Activated T-helper 1 cell treated with anti-CD3 and anti-CD28 coated beads, Interleukin-2, amount 50 U/mL, for 16 hours (primary cell): ENCODE measurements at places on chromosomes 6 and 20.
A peak's percentile ranks its signal among the peaks of the same experiment; 100 is the strongest.

DNA sequence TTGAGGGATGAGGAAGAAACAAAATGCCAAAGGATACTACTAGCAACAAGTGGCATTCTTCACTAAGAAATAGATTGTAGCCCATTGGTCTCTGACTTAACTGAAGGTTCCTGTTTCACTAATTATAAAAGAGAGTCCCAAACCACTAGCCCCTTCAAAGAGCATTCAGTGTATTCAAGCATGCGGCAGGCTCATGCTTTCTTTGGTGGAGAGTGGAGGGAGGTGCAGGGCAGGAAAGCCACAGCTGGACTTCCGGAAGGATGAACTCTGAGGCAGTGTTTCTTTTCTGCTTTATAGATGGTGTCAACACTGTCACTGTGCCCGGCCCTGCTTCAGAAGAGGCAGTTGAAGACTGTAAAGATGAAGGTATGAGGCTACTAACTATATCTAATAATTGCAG is 636.1 kb downstream of the KIF16B start:
- no peak for DNase-seq

- DNase-seq = no peak
Observed at GRCh38 chr6:111559188-111560097, 46.2 kb downstream of the TRAF3IP2 start.

GRCh38 chr6:163811317-163811716 is 396.8 kb downstream of the QKI start:
- DNase-seq = no peak

DNA sequence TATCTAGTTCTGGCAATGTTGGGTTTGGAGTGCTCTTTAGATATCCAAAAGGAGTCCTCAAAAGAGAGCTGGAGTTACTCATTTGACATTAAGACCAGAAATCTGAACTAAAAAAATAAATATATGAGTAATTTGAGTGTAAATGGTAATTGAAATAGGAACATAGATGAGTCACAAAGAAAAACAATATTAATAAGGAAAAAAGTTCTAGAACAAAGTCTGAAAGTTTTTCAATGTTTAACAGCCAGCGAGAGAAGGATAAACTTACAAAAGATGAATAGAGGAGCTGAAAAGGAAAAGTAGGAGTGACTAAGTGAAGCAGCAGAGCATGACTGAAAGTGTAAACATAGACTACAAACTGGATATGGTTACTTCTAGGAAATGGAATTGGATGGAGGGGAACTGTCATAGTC is 46.8 kb downstream of the EPM2A start:
- DNase-seq = no peak

GRCh38 chr6:150149146-150149545 is 6.3 kb downstream of the PPP1R14C start:
- no peak for DNase-seq

- no peak for DNase-seq
Observed at GRCh38 chr20:9839626-9840025, 750 bp upstream of the PAK5 start.

DNA sequence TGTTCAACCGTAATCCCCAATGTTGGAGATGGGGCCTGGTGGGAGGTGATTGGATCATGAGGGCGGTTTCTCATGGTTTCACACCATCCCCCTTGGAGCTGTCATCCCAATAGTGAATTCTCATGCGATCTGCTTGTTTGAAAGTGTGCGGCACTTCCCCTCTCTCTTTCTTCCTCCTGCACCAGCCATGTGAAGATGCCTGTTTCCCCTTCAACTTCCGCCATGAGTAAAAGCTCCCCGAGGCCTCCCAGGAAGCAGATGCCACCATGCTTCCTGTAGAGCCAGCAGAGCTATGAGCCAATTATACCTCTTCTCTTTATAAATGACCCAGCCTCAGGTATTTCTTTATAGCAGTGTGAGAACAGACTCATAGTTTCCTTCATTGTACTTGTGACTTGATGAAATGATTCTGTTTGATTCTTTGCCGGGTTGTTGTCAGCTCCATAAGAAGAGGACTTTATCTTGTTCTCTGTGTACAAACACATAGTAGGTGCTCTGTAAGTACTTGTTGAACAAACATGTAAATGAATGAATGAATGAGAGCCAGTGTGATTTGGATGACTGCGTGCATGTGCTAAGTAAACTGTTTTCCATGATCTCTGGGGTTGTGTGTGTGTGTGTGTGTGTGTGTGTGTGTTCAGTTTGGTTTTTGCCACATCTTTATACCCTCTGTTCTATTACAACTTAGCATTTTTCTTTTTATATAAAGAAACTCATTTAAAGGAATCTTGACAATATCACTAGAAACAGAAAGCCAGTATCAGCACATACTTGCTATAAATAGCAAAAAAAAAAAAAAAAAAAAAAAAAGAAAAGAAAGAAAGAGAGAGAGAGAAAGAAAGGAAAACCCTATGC is 22.5 kb upstream of the PTGIS start:
- no peak for DNase-seq

GRCh38 chr6:108294297-108294726 is 542 bp upstream of the AFG1L start:
- no peak for DNase-seq

- no peak for DNase-seq
Observed at GRCh38 chr6:1212919-1213318, 99.0 kb upstream of the FOXQ1 start.

DNA sequence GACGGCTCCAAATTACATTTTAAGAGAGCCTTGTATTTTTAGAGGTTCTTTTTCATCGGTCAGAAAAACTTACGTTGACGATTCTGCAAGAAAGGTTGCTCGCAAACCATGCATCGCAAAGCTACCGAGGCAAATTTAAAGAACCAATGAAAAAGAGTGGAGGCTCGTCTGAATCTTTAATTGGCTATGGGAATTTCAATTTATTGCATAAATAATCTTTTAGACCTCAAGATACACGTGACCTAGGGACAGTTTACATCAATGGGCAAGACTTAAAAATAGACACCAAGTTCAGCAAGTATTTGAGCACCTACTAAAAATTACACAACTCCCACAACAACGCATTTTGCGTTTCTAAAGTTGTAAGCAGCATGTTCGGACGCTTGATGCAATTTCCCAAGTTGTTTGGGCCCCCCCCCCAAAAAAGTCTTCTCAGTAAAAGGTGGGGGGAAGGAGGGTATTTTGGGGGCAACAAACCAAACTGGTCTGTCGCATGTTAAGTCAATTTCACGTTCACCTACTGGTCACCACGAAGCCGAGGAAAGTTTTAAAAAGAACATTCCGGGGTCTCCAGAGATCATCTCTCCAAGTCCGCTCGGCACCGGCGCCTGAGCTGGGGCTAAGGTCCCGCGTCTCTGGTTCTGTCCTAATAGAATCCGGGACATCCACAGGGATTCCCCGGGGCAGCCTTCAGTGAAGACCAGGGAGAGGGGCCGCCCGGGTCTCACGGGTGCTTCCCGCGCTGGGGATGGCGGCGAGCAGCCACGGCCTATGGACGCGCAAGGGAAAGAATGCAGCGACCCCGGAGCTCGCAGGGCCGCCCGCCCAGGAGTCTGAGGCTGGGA is 851 bp downstream of the SNX5 start:
- no peak for DNase-seq

GRCh38 chr20:46767127-46767761 is 57.8 kb downstream of the SLC2A10 start:
- DNase-seq = no peak

- no peak for DNase-seq
Observed at GRCh38 chr6:119313937-119314884, 35.4 kb downstream of the MAN1A1 start.

- DNase-seq = no peak
Observed at GRCh38 chr6:41692730-41693129, 42.7 kb downstream of the TFEB start.

GRCh38 chr6:135226537-135226936 is 45.4 kb downstream of the MYB start:
- DNase-seq = no peak

GRCh38 chr6:111411978-111412566 is 70.9 kb downstream of the REV3L start:
- DNase-seq = no peak

DNA sequence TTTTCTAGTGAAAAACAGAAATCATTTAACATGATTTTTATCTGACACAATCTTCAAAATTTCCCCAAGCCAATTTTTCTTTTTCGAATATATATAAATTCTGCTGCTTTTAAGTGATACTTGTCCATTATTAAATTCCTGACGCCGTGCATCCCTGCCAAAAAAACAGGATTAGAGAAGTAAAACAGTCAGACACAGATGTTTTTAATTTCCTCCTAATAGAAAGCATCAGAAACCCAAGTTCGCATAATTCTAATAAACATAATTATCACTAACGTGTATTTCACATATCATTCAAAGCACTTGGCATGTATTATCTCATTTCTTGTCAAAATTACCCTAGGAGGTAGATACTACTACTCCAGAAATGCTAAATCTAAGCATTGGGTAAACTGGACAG is 179.5 kb downstream of the ZFP64 start:
- DNase-seq = no peak

GRCh38 chr6:138278326-138278725 is 60.0 kb upstream of the PBOV1 start:
- DNase-seq = no peak

GRCh38 chr6:16420715-16421461 is 182.5 kb downstream of the GMPR start:
- DNase-seq = no peak

- DNase-seq = no peak
Observed at GRCh38 chr20:39849664-39850063, 839.4 kb downstream of the MAFB start.

- peak; percentile 7 for DNase-seq
Observed at GRCh38 chr6:89117211-89118108, at the start of gene SRSF12. Gene SRSF12, minus strand, starts transcription at chr6:89118071. Its CDS starts 184 bp downstream, at chr6:89117887.

DNA sequence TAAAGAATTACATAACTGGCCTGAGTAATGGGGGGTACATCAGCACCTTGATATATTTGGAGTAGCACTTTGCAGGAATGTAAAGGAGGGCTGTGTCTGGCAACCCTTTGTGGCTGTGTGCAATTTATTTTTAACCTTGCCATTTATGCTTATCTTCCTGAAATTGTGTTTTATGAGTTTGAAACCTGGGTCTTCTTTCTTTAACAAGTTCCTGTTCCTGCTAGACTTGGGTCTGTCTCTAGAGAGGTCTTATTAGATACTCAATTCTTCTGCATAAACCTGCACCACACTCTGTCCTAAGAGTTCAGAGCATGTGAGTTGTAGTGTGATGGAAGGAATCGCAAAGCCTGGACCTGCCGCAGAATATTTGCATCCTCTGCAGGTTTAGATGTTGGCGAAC is 181.0 kb downstream of the JARID2 start:
- DNase-seq = no peak

- no peak for DNase-seq
Observed at GRCh38 chr20:61799928-61800327, 265.8 kb downstream of the TAF4 start.

- DNase-seq = no peak
Observed at GRCh38 chr20:41425180-41425884, 58.7 kb upstream of the EMILIN3 start.

DNA sequence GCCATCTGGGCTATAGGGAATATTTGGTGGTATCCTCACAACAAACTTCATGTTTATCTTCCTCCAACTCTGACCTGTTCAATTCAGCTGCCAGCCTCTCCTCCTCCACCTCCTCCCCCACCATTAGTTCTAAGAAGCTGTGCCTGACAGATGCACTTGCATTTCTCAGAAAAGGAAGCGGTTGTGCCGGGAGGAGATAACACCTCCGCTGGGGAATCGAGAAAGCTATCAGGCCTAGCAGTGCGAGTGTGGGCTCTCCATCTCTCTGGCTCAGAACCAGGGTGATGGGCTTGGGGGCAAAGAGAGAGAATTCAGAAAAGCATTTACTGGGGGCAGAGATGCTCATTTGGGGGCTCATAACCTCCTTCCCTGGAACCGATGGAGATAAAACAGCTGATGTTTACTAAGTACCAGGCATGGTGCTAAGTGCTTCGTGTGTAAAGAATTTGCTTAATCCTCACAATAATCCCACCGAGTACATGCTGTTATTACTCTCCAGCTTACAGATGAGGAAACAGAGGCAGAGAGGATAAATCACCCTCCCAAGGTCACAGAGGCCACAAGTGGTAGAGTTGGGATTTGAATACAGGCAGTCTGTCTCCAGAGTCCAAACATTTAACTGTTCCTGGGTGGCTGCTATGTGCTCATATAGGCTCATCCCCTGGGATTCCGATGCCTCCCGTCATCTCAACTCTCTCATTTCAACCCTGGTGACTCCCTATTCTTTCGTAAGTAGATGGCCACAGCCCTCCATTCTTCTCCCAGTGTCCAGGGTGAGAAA is 38.3 kb downstream of the COX4I2 start:
- peak; percentile 9 for DNase-seq

DNA sequence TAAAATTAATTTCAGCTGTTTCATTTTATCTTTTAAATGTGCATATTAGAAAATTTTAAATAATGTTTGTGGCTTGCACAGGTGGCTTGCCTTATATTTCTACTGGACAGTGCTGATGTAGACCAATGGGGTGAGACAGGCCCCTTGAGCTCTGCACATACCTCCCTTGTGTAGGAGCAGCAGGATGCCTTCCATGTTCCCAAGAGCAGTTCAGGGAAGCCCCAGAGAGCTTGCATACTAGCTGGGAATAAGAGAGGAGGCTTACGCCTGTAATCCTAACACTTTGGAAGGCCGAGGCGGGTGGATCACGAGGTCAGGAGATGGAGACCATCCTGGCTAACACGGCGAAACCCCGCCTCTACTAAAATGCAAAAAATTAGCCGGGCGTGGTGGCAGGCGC is 61.4 kb downstream of the RFPL4B start:
- DNase-seq = no peak

DNA sequence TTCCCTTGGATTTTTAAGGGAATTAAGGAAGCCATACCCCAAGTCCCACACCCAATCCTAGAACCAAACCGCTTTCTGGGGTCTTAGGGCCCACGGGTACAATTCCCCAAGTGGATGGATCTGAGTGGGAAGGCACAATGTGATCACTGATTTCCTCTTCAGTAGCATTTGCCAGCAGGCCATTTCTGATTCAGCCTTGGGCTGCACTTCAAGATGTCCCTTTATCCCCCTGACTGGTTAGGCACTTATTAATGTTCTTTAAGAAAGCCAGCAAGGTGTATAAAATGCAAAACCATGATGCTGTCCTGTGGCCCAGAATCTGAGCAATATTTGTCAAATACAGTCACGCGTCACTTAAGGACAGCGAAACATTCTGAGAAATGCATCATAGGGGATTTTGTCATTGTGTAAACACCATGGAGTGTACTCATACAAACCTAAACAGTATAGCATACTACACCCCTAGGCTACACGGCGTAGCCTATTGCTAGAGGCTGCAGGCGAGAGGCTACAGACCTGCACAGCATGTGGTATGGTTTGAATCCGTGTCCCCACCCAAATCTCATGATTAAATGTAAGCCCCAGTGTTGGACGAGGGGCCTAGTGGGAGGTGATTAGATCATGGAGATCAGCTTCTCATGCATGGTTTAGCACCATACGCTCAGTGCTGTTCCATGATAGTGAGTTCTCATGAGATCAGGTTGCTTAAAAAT is 234.2 kb downstream of the NRN1 start:
- DNase-seq = no peak
